Activated naive CD4-positive, alpha-beta T cell (primary cell): ENCODE measurements at places on chromosomes 3 and 15.

DNA sequence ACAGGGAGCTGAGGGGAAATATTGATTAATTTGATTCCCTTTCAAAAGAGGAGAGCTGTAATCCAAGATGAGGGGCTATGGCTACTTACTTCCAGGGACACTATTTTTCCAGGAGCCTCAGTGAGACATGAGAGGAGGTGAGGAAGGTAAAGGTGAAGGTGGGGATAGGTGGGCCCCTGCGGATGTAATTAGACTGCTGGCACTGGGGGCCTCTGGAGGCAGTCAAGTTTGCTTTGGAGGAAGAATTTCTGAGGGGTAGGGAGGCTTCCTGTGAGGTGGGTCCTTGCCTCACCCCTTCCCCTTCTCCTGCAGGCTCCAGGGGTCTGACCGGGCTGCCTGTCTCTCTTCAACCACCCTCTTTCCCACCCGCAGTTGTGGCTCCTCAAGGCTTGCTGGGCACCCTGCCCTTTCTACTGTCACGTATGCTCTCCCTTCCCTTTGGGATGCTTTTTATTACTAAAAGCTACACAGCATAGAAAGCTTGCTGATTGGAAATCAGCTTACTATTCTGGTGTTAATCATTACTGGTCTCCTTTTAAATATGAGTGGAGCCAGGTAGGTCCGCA is 22.5 kb downstream of the GASK1A start:
- no peak for DNase-seq

DNA sequence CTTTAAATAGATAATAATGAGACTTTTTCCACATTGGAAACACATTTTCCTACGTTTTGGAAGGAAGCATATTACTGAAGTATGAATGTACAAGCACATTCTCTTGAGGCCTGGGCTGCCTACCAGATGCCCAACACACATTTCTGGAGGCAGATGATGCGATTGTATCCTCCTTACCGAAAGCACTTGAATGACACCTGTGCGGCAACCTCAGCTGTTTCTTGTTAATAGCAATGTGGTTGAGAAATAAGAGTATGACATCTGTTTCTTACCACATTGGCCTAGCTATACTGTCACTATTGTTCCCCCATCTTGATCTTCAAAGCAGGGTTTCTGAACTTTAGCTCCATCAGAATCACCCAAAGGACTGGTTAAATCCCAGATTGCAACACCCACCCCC is 84.8 kb downstream of the ARPP21 start:
- no peak for DNase-seq

DNA sequence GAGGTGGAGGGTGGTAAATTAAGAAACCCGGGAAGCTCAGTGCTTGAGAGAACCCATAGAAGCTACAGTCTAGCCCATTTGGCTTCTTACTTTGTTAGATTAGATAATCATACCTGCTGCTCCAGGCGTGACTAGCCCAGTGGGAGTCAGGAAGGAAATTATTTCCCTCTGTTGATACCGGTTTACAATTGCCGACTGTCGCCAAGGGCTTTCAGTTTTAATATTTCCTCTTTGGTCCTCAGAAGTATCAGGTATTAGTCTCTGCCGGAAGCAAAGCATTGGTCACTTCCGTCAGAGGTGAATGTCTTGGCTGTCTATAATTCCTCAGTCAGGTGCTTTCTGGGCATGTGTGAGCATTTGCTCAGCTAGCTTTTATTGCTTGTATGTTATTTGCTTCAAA is 75.2 kb downstream of the LPP start:
- DNase-seq: no peak

DNA sequence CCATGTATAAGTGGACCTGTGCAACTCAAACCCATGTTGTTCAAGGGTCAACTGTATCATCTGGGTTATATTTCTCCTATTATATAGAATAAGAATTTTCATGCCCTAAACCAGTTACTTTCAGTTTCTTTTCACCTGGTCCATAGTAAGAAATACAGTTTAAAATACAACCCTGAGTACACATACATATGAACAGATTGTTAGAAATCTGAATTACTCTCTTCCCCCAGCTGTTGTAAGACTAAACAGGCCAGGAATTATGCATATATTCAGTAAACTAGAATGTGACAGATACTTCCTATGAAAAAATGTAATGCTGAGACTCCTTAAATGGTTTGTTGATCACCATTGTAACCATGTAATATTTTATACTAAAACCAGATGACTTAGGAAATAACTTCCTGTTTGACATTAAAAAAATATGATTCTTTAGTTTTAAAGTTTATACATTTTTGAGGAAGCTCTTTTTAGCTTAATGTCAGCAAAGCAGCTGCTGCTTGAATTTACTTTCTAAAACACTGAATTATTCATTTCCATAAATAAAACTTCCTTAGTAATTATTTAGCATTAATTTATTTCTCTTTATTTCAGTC is 52.5 kb upstream of the ZCWPW2 start:
- no peak for DNase-seq

DNA sequence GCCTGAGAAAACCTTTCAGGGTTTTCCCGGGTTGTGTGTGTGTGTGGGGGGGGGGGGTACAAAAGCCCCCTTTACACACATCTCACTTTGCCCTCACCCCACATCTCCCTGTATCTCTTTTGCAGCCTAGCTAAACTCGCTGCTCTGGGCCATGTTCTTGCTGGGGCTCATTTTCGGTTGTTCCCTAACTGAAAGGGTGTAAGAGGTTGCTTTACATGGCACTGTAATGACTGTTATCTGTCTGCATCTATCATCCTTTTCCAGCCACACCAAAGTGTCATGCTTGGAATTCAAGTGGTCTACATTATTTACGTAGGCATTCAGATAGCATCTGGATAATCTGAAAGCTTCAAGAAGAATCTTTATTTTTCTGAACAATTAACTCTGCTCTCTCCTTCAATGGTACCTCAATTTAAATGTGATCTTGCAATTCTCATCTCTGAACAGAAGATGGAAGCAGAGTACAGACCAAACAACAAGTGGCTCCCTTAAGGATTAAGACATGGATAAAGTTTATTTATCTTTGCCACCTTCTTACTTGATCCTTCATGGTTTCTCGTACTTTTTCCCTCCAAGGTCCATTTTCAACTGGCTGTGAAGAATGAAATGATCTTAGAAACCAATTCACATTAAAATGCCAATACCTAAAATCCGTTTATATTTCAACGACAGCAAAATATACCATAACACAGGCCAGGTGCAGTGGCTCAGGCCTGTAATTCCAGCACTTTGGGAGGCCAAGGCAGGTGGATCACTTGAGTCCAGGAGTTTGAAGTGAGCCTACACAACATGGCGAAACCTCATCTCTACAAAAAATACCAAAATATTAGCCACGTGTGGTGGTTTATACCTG is 34.9 kb downstream of the DCLK3 start:
- DNase-seq: no peak

GRCh38 chr3:119976214-119976613 is 118.0 kb downstream of the GSK3B start:
- no peak for DNase-seq
